ENCODE measurements at places on chromosomes 11 and 22. TPM values are rescaled to one million over a fixed set of nuclear protein-coding genes. Genes with fewer than 3 reads are reported as not detected.

DNA sequence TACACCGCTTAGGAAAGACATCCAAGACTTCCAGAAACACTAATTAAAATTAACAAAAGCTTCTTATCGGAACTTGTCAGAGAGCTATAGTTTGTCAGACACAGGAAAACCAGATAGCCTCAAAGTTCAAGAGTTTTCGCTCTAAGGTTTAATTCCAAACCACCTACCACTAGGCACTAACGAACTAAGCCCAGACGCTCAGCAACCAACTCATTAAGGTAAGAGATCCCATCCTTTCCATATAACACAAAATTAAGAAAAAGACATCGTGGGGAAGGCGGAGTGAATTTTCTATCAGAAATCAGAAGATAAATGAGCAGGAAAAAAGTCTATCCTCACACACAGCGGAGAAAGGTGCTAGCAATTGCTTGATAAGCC is 382 bp downstream of the IMMP1L start:
- H3K4me3 ChIP-seq, result peak overlapping the region; percentile 86
- H3K4me1 ChIP-seq, result peaks cover 2% of the 10 kb centered on the region
- no peaks in the 10 kb centered on the region for H3K27me3 ChIP-seq
- peak overlapping the region; percentile 76 for H3K27ac ChIP-seq

DNA sequence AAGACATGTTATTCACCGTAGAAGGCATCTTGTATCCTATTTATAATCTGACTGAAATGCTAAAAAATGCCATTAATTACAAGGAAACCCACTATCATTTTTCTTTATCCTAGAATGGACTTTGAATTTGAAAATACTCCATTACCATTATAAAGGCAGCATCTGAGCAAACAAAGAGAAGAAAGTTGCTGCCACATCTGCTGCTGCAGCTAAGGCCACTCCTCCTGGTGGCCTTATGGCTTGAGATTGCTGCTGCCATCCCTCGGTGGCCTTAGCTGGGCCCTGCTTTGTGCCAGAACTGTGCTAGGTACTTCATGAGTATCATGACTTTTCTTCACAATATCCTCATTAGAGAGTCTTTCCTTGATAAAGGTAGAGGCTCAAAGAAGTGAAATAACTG is 1210.1 kb upstream of the TENM4 start:
- H3K27ac ChIP-seq, result no peak overlapping the region
- H3K36me3 ChIP-seq, result no peaks in the 10 kb centered on the region
- H3K27me3 ChIP-seq, result no peaks in the 10 kb centered on the region
- no peaks in the 10 kb centered on the region for H3K4me1 ChIP-seq

DNA sequence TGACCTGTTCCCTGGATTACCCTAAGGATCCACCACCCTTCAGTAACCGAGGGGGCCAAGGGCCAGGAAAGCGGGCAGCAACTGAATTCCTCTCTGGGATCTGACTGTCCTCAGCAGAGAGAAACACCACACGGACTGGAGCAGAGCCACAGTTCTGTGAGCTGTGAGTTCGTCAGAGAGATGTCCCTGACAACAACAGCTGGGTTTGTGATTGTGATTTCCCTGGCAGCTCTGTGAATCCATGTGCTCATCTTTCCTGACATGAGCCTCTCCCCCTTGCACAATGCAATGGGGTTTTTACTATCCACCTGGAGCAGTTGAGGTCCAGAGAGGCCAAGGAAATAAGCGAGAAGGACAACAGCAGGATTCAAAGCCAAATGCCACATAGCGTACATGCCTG is 69.4 kb upstream of the AMPD3 start:
- H3K27me3 ChIP-seq, result peaks cover 6% of the 10 kb centered on the region
- H3K36me3 ChIP-seq, result no peaks in the 10 kb centered on the region
- no peak overlapping the region for H3K27ac ChIP-seq
- H3K4me3 ChIP-seq, result no peak overlapping the region
- DNase-seq, result no peak

DNA sequence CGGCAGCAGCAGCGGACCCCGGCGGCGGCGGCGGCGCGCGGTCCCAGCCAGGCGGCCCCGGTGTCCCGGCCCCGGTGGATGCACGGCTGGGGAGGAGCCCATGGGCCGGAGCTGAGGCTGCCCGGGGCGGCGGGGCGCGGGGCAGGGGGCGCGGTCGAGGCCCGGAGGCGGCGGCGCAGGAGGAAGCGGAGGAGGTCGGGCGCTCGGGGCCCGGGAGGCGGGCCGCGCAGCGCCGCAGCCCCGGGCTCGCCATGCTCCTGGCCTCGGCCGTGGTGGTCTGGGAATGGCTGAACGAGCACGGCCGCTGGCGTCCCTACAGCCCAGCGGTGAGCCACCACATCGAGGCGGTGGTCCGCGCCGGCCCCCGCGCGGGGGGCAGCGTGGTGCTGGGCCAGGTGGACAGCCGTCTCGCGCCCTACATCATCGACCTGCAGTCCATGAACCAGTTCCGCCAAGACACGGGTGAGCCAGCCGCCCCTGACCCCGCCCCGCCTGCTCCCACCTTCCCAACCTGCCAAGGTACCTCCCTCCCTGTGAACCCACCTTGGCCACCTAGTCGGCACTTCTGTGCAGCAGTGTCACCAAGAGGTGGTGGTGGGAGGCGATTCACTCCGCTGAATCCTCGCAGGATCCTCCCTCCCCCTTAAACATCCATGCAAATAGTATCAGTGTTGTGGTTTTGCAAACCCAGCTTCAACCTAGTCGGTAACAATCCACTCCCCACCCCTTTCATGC is 580 bp downstream of the DTX4 start:
- no peaks in the 10 kb centered on the region for H3K27me3 ChIP-seq
- H3K36me3 ChIP-seq, result no peaks in the 10 kb centered on the region
- H3K4me3 ChIP-seq, result peak overlapping the region; percentile 73
- no peak overlapping the region for H3K27ac ChIP-seq
- H3K4me1 ChIP-seq, result peaks cover 18% of the 10 kb centered on the region

DNA sequence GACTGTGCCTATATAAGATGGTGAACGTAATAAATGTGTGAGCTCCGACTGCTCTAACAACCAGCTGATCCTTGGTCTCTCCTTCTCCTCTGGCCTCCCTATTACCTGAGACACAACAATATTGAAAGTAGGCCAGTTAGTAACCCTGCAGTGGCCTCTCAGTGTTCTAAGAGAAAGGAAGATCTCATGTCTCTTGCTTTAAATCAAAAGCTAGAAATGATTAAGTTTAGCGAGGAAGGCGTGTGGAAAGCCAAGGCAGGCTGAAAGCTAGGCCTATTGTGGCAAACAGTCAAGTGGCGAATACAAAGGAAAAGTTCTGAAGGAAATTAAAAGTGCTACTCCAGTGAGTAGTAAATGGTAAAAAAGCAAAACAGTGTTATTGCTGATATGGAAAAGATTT is 39.5 kb downstream of the HIPK3 start:
- H3K27ac ChIP-seq, result no peak overlapping the region
- peaks cover 2% of the 10 kb centered on the region for H3K4me1 ChIP-seq
- H3K4me3 ChIP-seq, result no peak overlapping the region

- no peaks in the 10 kb centered on the region for H3K36me3 ChIP-seq
- no peaks in the 10 kb centered on the region for H3K27me3 ChIP-seq
- no peak overlapping the region for H3K4me3 ChIP-seq
- no peak overlapping the region for H3K27ac ChIP-seq
- no peak for DNase-seq
These were observed 172.6 kb downstream of the WNT11 start for GRCh38 chr11:76033699-76034098.

- H3K27ac ChIP-seq, result no peak overlapping the region
- H3K4me1 ChIP-seq, result peaks cover 30% of the 10 kb centered on the region
- no peak for DNase-seq
- H3K27me3 ChIP-seq, result peaks cover 4% of the 10 kb centered on the region
These were observed 21.6 kb downstream of the NNMT start for GRCh38 chr11:114317787-114318137.

DNA sequence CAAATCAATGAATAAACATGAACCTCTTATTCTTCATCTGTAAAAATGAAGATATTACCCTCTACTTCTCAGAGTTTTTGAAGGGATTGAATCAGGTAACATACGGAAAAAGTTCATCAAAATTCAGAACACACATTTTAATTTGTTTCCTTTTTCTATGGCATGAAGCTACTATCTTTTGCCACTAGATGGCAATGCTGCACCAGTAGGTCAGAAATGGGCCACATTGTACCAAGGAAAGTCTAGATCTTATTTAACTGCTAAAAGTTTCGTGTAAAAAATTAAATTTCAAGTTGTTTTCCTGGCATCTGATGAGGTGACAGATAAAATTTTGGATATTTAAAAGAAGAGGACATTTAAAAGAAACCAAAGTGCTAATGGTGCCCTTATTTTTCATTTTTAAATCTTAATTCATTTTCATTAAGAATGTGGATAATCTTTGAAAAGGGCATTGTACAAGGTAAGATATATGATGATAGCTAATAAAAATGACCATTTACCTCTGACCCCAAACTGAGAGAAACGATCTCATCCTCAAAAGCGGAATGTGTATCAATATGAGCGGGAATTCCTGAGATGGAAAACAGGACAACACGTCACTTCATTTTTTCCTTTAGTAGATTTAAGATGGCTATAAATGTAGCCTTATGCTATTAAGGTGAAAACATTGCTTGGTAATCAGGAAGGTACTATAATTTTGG is 16.1 kb downstream of the ALKBH8 start:
- DNase-seq, result peak; percentile 67
- H3K36me3 ChIP-seq, result peaks cover 50% of the 10 kb centered on the region
- no peaks in the 10 kb centered on the region for H3K27me3 ChIP-seq
- H3K4me3 ChIP-seq, result no peak overlapping the region
- no peak overlapping the region for H3K27ac ChIP-seq

DNA sequence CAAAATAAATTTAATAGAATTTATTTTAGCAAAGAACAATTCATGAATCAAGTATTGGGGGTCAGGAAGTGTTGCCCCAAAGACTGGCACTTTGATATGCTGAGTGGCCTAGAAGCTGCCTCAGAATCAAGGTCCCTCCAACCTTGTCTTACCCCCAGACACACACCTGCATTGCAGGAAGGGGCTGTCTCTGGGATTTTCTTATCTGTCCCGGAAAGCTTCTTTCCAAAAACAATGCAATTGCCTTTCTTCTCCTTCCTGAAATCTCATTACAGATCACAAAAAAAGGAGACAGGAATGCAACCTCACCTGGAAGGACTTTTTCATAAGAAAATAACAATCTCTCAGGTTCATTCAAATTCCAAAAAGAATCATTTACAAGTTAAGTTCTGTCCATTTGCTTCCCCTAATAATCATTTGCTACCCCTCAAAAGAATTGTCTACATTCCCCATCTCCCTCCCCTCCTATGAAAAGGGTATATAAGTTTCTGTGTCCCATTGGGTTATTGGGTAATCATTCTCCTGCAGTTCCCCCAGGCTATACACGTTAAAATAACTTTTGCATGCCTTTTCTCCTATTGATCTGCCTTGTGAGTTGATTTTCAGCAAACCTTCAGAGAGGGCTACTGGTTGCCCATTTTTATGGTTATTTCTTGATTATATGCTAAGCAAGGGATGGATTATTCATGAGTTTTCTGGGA is 21.3 kb downstream of the OR10A6 start:
- no peak overlapping the region for H3K27ac ChIP-seq
- peaks cover 5% of the 10 kb centered on the region for H3K27me3 ChIP-seq
- no peak overlapping the region for H3K4me3 ChIP-seq
- no peak for DNase-seq

DNA sequence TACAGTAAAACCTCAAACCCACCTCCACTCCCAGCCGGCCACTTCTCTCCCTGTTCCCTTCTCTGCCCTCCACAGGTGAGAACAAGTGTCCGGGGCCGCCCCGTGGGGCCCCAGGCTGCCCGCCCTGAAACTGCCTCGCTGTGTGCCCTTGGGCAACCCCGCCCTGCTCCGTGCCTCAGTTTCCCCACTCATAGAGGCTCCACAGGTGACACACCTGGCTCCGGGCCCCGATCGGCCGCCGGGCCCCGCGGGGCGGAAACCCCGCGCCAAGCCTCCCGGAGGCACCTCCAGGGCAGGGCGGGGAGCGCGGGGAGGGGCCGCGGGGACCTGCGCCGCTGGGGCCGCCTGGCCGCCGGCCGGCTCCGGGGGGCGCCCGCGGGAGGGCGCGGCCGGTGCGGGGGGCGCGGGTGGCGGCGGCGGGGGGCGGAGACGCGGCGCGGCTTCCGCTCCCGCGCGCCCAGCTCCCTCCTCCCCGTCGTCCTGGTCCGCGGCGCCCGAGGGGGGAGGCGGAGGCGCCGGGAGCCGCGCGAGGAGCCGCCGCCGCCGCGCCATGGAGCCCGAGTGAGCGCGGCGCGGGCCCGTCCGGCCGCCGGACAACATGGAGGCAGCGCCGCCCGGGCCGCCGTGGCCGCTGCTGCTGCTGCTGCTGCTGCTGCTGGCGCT is at the start of gene LRP5:
TSS of gene LRP5 (plus strand) at position 475 of the 663 bp plus-strand sequence. CDS start at position 599, 124 bp downstream.
- H3K27ac ChIP-seq, result no peak within 1 kb of the TSS
- H3K36me3 ChIP-seq, result no peaks in the 10 kb centered on the region

GRCh38 chr22:36912694-36913426 is 568 bp upstream of the CSF2RB start:
- H3K4me3 ChIP-seq, result no peak overlapping the region
- H3K27ac ChIP-seq, result no peak overlapping the region

GRCh38 chr22:39895682-39896081 is 2.1 kb upstream of the ENTHD1 start:
- peaks cover 27% of the 10 kb centered on the region for H3K4me1 ChIP-seq
- H3K27ac ChIP-seq, result no peak overlapping the region
- DNase-seq, result no peak
- H3K27me3 ChIP-seq, result no peaks in the 10 kb centered on the region
- H3K36me3 ChIP-seq, result no peaks in the 10 kb centered on the region

GRCh38 chr22:45917146-45917545 is 59.8 kb downstream of the WNT7B start:
- no peaks in the 10 kb centered on the region for H3K27me3 ChIP-seq
- H3K4me3 ChIP-seq, result no peak overlapping the region
- H3K4me1 ChIP-seq, result no peaks in the 10 kb centered on the region
- no peaks in the 10 kb centered on the region for H3K36me3 ChIP-seq

The OR8D4 gene
- total RNA-seq, result not detected

The FAM180B gene
- total RNA-seq, result 0.55 TPM

The MMP1 gene
- not detected for total RNA-seq

The SLC16A8 gene
- total RNA-seq, result not detected

The DDIAS gene
- 0.85 TPM for total RNA-seq

The MMP10 gene
- not detected for total RNA-seq

Data from CD4-positive, alpha-beta T cell (primary cell).